Fibroblast of skin of scalp (primary cell): ENCODE measurements at places on chromosomes 7 and 10.
A peak's percentile ranks its signal among the peaks of the same experiment; 100 is the strongest.

DNA sequence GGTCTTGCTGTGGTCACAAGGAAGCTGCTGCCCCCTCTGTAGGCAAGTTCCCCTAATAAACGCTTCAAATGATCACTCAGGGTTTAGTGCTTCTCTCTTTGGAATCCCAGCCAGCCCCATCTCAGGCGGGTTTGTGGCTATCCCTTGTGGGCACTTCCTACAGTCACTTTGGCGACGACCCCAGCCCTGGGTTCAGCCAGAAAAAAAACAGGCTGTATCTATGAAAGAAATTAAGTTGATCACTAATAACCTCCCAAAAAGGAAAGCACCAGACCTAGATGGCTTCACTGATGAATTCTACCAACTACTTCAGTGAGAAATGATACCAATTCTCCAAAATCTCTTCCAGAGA lies 208.2 kb downstream of the MAD1L1 start:
- DNase-seq: no peak

DNA sequence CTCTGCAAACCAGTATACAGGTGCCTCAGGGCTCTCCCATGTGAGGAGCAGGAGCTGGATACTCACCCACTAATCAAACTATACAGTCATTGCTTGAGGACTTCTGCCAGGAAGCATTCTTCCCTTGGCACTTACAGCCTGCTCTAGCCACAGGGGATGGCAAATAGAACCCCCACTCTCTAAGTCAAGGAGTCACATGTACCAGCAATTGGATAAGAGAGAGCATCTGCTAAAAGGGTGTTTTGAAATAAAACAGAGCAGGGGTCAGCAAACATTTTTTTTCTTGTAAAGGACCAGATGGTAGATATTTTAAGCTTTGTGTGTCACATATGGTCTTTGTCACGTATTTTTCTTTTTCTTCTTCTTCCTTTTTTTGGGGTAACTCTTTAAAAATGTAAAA lies 865.2 kb upstream of the GHITM start:
- peak; percentile 11 for DNase-seq

- no peak for DNase-seq
These were observed 242.6 kb downstream of the GLRX3 start for GRCh38 chr10:130378556-130379400.

- peak; percentile 24 for DNase-seq
These were observed 273.9 kb upstream of the NFE2L3 start for GRCh38 chr7:25877802-25878789.

GRCh38 chr10:29877793-29878491 lies 181.4 kb downstream of the JCAD start:
- DNase-seq: peak; percentile 15

DNA sequence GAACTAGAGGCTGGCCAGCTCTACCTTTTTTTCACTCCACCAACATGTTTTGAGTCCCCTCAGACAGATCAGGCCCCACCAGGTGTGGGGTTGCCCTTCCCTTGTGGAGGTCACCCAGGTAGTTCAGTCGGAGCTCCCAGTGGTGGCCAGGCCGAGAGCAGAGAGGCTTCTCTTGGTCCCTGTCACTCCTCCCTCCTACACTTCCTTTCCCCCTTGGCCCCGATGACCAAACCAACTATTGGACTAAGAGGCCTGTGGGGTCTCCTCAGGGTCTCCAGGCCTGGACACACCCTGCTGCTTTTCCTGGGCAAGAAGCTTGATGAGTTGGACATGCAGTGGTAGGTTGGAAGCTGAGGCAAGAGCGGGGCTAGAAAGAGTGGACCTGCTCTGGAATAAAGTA lies 174.8 kb downstream of the ZNF248 start:
- no peak for DNase-seq

- DNase-seq: no peak
These were observed 140.4 kb upstream of the ZMIZ1 start for GRCh38 chr10:78928330-78928729.

- DNase-seq: peak; percentile 97
These were observed 25.0 kb downstream of the ABLIM1 start for GRCh38 chr10:114632869-114633715.

DNA sequence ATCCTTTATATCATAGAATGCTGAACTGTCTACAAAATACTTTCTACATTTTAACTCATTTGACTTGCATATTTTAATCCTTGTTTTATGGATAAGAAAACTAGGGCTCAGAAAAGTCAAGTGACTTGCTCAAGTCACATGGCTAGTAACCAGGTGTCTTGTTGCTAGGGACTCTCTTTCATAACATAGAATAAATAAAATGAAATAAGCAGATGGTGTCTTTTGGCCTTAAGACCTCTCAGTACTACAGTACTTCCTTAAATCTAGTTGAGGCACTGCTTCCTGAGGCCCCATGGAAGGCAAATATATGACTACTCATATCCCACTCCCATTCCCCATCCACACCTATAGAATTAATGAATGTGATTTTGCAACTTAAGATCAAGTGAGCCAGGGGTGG lies 87.9 kb downstream of the CDK6 start:
- DNase-seq: no peak

- DNase-seq: peak; percentile 92
These were observed 78.3 kb upstream of the NRP1 start for GRCh38 chr10:33412653-33413361.

GRCh38 chr7:117200786-117201458 lies 121.9 kb downstream of the WNT2 start:
- DNase-seq: no peak

GRCh38 chr7:69283421-69283820 lies 314.9 kb upstream of the AUTS2 start:
- DNase-seq: peak; percentile 6

- DNase-seq: no peak
These were observed 59.6 kb downstream of the ZRANB1 start for GRCh38 chr10:125001313-125002046.

DNA sequence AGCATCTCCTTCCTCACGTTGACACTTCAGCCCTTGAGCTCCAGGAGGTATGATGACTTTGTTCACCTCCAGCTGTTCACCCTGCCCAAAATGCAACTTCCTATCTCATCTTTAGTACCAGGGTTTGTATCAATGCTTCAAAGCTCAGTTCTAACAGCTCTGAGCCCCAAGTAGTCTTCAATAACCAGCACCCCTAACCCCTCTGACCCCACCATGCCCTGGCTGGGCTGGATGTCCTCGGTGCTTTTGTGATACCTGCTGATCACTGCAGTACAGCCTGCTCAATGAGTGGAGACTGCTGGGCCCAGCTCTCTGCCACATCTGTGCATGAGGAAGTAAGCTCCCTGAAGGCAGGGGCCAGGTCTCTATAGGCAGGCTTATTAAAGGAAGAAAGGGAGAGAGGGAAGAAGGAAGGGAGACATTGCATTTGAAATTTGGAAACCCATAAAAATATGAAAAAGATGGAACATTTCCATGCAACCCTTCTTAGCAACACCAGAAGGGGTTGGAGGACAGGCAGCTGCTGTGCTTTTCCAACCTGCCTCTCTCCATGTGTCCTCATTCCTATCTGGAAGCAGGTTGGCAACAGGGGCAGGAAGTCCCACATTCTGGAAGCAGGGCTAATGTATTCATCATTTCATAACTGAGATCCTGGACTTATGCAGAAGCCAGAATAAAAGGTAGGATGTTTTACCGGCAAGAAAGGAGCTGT lies 756.1 kb downstream of the GRID1 start:
- DNase-seq: no peak
